ENCODE measurements at places on chromosomes 16 and 17.

DNA sequence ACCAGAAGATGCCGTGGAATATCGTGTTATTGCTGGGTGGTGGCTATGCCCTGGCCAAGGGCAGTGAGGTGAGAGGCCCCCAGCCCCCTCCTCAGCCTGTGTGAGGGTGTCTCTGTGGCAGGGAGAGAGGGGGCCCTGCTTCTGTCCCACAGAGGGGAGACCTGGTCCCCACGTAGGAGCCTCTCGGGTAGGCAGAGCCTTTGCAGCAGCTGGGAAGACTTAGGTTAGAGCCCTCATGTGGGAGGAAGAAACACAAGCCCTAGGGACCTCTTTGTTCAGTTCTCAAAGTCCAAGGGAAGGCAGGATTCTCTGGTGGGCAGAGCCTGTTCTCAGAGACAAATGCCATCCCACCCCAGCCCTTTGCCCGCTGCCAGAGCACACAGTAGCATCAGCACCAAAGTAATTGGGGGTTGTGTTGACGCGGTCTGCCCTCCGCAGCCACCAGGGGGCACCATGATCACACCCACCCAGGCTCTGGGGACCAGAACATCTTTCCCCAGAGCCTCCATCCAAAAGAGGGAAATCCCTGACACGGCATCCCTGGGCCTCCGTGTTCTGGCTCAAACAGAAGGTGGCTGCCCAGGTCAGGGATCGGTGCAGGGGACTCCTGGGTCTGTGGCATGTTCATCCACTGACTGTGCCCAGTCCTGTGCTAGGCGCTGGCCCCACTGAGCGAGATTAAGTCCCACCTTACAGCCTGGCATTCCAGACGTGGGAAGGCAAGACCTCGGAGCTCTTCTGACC lies 11.5 kb upstream of the FOXN1 start:
- no peak overlapping the region for H3K27ac ChIP-seq
- peak; percentile 63 for DNase-seq
- H3K4me3 ChIP-seq = no peak overlapping the region
- no peaks in the 10 kb centered on the region for H3K4me1 ChIP-seq

GRCh38 chr17:82921426-82921825 lies 81.6 kb upstream of the ZNF750 start:
- H3K27me3 ChIP-seq = no peaks in the 10 kb centered on the region
- H3K27ac ChIP-seq = no peak overlapping the region
- H3K4me3 ChIP-seq = no peak overlapping the region

- no peaks in the 10 kb centered on the region for H3K4me1 ChIP-seq
- no peaks in the 10 kb centered on the region for H3K36me3 ChIP-seq
- DNase-seq = peak; percentile 42
- H3K27ac ChIP-seq = no peak overlapping the region
- no peak overlapping the region for H3K4me3 ChIP-seq
Measured at GRCh38 chr17:41329279-41329948, 13.9 kb upstream of the KRTAP17-1 start.

GRCh38 chr17:66855204-66855603 lies 20.3 kb downstream of the CACNG5 start:
- no peak for DNase-seq
- no peaks in the 10 kb centered on the region for H3K27me3 ChIP-seq
- no peak overlapping the region for H3K27ac ChIP-seq
- no peak overlapping the region for H3K4me3 ChIP-seq
- H3K4me1 ChIP-seq = no peaks in the 10 kb centered on the region

DNA sequence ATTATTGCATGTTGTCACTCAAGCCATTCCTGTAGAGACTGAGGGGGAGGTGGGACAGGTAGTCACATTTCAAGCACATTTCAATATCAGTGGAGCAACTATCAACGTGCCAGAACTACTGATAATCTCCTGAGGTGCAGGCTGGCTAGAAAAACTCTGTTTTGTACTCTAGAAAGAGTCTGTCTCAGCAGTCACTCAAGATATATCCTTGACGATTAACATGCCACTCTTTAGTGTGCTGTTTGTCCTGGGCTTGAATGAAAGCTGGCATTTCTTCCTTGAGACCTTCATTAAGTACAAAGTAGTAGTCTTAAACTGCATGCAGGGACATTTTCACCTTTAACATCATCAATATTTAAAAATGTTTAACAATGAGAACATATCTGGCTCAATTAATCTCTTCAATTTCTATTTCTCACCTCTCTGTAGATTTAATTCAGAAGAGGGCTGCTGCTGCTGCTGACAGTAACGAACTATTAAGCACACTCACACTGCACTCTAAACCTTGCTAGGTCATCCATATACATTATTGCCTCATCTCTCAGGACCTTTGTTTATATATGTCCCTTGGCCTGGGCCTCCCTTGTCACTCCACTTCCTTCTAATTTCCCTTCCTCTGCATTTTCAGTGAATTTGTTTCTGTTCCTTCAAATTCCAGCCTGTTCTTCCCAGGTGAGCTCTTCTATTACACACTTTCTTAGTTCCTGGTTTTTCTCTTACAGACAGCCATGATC lies 412.0 kb downstream of the HAPSTR1 start:
- DNase-seq = no peak
- H3K27ac ChIP-seq = no peak overlapping the region
- H3K36me3 ChIP-seq = no peaks in the 10 kb centered on the region
- H3K4me3 ChIP-seq = no peak overlapping the region
- no peaks in the 10 kb centered on the region for H3K27me3 ChIP-seq

- H3K4me3 ChIP-seq = no peak overlapping the region
- no peaks in the 10 kb centered on the region for H3K36me3 ChIP-seq
- H3K4me1 ChIP-seq = peaks cover 4% of the 10 kb centered on the region
- no peak for DNase-seq
- H3K27me3 ChIP-seq = no peaks in the 10 kb centered on the region
- no peak overlapping the region for H3K27ac ChIP-seq
Measured at GRCh38 chr17:49557312-49558024, 18.2 kb upstream of the NXPH3 start.

GRCh38 chr16:10646581-10647263 lies 48.0 kb downstream of the TEKT5 start:
- DNase-seq = no peak
- no peaks in the 10 kb centered on the region for H3K36me3 ChIP-seq
- no peaks in the 10 kb centered on the region for H3K27me3 ChIP-seq
- no peak overlapping the region for H3K4me3 ChIP-seq

GRCh38 chr17:67639979-67640378 lies 77.8 kb upstream of the NOL11 start:
- no peak overlapping the region for H3K4me3 ChIP-seq
- DNase-seq = no peak
- H3K36me3 ChIP-seq = peaks cover 2% of the 10 kb centered on the region
- no peaks in the 10 kb centered on the region for H3K27me3 ChIP-seq
- H3K27ac ChIP-seq = no peak overlapping the region

DNA sequence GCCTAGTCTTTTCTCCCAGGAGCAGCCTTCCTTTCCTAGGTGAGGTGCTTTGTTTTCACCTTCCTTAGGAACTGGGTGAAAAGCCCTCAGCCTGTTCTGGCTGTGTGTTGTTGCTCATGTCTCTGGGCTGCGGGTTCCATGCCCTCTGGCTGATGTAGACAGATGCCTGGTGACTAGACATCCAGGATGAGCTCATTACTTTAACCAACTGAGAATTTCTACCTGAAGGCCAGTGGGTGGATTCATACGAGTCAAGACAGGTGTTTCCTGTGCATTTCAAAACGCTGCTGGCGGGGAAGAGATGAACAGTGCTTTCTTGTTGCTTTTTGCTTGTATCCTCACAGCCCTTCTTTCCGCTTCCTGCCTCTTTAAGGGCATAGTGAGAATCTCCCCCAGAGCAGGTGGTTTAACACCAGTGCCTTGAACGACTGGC lies 22.3 kb downstream of the SAP30BP start:
- H3K27ac ChIP-seq = no peak overlapping the region
- no peak for DNase-seq
- no peak overlapping the region for H3K4me3 ChIP-seq
- H3K36me3 ChIP-seq = peaks cover 94% of the 10 kb centered on the region
- peaks cover 40% of the 10 kb centered on the region for H3K4me1 ChIP-seq

- H3K27ac ChIP-seq = no peak overlapping the region
- DNase-seq = no peak
- H3K27me3 ChIP-seq = no peaks in the 10 kb centered on the region
- H3K4me1 ChIP-seq = peaks cover 8% of the 10 kb centered on the region
Measured at GRCh38 chr17:74337834-74338500, 11.9 kb downstream of the KIF19 start.

- DNase-seq = no peak
- H3K4me3 ChIP-seq = no peak overlapping the region
- no peaks in the 10 kb centered on the region for H3K27me3 ChIP-seq
- H3K27ac ChIP-seq = no peak overlapping the region
- no peaks in the 10 kb centered on the region for H3K4me1 ChIP-seq
- peaks cover 12% of the 10 kb centered on the region for H3K36me3 ChIP-seq
Measured at GRCh38 chr16:10931134-10931533, 11.1 kb downstream of the DEXI start.

GRCh38 chr17:82154881-82155331 lies 56.9 kb upstream of the FASN start:
- DNase-seq = no peak
- H3K27ac ChIP-seq = no peak overlapping the region
- no peaks in the 10 kb centered on the region for H3K27me3 ChIP-seq

DNA sequence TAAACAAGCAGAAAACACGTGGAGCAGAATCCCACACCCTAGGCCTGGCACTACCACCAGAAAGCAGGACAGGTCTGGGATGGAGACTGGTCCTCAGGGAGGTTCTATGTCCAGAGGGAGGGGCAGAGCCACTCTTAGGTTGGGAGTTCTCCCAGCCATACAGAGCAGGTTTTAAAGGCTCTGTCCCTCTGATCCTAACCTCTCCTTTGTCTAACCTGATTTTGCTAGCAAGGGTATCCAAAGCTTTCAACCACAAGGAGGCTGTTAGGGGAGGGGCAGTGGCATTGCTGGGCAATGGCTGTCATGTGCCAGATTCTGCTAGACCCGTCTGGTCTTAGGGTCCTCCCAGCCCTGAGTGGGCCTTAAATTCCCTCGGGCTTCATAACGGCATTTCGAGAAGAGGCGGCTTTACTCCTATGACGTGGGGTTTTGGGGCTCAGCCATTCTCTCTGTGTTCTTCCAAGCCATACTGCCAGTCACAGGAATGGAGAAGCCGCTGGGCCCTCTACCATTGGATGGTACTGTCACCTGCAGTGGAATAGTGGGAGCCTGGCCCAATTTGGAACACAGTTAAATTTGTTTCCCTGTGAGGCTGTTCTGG lies 5.7 kb downstream of the TPPP3 start:
- no peak overlapping the region for H3K4me3 ChIP-seq
- no peak for DNase-seq
- no peak overlapping the region for H3K27ac ChIP-seq
- H3K27me3 ChIP-seq = no peaks in the 10 kb centered on the region
- H3K36me3 ChIP-seq = no peaks in the 10 kb centered on the region
- H3K4me1 ChIP-seq = peaks cover 13% of the 10 kb centered on the region

GRCh38 chr16:8675183-8676159 lies 1.1 kb downstream of the ABAT start:
- no peak for DNase-seq
- H3K4me3 ChIP-seq = peak overlapping the region; percentile 85
- peaks cover 17% of the 10 kb centered on the region for H3K4me1 ChIP-seq
- peaks cover 18% of the 10 kb centered on the region for H3K27me3 ChIP-seq

- no peak overlapping the region for H3K27ac ChIP-seq
- H3K36me3 ChIP-seq = no peaks in the 10 kb centered on the region
- H3K27me3 ChIP-seq = no peaks in the 10 kb centered on the region
- no peaks in the 10 kb centered on the region for H3K4me1 ChIP-seq
- H3K4me3 ChIP-seq = no peak overlapping the region
Measured at GRCh38 chr16:25210758-25211157, 6.0 kb upstream of the AQP8 start.

DNA sequence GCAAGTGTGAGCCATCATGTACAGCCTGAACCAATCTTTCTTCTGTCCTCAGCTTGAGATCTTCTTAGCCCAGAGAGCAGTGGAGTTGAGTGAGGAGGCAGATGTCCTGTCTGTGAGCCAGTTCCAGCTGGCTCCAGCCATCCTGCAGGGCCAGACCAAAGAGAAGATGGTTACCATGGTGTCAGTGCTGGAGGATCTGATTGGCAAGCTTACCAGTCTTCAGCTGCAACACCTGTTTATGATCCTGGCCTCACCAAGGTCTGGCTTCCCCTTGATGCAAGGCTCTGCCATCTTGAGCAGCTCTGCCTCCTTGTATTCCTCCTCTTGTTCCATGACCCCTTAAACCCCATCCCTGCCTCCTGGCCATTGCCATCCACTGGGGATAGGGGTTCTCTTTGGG lies 9.6 kb downstream of the CDK5RAP3 start:
- no peak overlapping the region for H3K4me3 ChIP-seq
- H3K36me3 ChIP-seq = peaks cover 52% of the 10 kb centered on the region
- H3K27me3 ChIP-seq = no peaks in the 10 kb centered on the region
- no peak overlapping the region for H3K27ac ChIP-seq

DNA sequence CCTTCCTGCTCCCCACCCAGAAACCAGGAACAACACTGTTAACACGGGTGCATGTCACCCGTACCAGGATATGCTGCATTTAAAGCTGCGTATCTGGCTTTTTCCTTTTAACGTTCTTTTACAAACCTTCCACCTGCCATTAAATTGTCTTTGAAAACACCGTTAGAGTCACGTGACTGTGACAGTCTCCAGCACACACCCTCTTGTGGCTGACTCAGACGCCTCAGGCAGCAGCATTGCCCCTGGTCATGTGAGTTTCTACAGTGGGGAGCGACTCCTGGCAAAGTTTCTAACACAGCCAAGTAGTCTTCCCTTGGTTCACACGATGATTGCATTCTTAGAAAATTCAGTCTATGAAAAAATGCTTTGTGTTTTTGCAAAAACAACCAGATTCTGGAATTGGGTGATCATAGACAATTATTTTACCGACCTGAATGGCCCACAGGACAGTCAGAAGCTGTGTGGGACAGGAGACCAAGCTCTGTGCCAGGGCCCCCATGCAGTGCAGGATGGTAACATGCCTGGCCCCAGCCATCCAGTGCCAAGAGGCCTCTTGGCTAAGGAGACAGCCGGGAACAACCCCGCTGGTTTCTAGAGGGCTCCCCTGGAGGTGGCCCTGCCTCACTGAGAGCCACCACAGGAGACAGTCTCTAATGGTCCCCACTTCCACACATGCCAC lies 199.1 kb downstream of the KATNIP start:
- no peaks in the 10 kb centered on the region for H3K4me1 ChIP-seq
- H3K27me3 ChIP-seq = no peaks in the 10 kb centered on the region
- no peak overlapping the region for H3K27ac ChIP-seq
- no peak overlapping the region for H3K4me3 ChIP-seq
- peaks cover 15% of the 10 kb centered on the region for H3K36me3 ChIP-seq

All from neuronal stem cell (in vitro differentiated cells).